Prostate gland (tissue), 2 donors: ENCODE measurements at places on chromosomes 3 and 15. TPM values are rescaled to one million over a fixed set of nuclear protein-coding genes. Genes with fewer than 3 reads are reported as not detected.
A peak's percentile ranks its signal among the peaks of the same experiment; 100 is the strongest.

DNA sequence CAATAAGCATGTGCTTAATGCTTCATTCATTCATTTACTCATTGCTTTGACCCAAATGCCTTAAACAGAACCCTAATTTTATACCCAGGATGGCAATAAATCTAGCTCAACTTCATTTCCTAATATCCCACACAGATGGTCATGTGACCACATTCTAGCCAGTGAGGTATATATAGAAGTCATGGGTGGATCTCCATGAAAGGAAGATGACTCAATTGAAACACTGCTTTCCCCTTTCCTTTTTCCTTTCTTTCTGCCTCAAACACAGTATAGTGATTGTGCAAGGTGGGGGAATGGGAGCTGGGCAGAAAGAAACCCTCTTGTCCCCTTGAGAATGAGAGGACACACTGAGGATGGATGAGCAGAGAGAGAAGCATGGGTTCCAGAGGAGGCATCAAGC, 183.5 kb upstream of the PRICKLE2 start:
- no peaks in the 10 kb centered on the region for H3K27me3 ChIP-seq
- no peaks in the 10 kb centered on the region for H3K4me1 ChIP-seq
- no peak overlapping the region for H3K4me3 ChIP-seq
- no peak for DNase-seq
- H3K36me3 ChIP-seq, result no peaks in the 10 kb centered on the region
- no peak overlapping the region for H3K27ac ChIP-seq

DNA sequence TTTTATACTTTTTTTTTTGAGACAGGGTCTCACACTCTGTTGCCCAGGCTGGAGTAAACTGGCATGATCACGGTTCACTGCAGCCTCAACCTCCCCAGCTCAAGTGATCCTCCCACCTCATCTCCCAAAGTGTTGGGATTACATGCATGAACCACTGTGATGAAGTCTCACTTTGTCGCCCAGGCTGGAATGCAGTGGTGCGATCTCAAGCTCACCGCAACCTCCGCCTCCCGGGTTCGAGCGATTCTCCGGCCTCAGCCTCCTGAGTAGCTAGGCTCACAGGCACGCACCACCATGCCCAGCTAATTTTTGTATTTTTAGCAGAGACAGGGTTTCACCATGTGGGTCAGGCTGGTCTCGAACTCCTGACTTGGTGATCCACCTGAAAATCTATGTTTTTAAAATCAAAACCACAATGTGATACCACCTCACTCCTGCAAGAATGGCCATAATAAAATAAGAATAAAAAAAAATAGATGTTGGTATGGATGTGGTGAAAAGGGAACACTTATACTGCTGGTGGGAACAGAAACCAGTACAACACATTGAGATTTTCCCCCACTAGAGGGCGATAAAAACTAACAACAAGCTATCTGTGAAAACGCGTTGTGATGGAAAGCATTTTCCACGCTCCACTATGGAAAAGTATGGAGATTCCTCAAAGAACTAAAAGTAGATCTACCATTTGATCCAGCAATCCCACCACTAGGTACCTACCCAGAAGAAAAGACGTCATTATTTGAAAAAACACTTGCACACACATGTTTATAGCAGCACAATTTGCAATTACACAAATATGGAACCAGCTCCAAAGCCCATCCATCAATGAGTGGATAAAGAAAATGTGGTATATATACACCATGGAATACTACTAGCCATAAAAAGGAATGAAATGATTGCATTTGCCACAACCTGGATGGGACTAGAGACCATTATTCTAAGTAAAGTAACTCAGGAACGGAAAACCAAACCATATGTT, 26.8 kb upstream of the OCA2 start:
- H3K4me1 ChIP-seq, result no peaks in the 10 kb centered on the region
- no peak overlapping the region for H3K27ac ChIP-seq
- no peaks in the 10 kb centered on the region for H3K36me3 ChIP-seq
- H3K27me3 ChIP-seq, result no peaks in the 10 kb centered on the region

DNA sequence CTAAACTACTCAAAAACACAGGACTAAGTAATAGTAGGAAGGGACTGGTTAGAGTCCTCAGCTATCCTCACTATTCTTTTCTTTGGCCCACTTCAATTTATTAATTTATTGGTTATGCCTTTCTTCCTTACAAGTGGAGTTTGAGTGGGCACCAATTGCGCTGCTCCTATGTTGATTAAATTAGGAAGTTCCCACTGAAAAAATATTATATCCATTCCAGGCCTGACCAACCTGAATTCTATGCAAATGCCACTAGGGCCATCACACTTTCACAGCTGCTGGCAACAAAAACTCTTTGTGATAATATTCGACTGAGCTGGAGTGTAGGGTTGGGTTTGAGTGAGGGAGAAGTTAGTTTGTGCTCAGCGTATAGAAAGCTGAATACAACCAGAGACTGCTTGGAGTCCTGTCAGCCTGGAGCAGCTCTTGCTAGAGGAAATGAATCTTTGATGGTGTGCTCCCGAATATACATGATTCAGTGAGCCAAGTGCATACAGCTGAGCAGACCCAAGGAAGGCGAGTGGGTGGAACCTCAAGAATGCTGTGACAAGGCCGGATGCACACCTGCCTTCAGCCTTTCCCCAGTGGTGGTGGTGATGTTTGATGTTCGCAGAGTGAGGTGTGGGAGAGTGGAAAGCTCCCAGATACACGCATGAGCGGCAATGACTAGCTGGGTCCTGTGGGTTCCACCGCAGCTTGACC, 1.5 kb downstream of the ARHGEF3 start:
- DNase-seq, result no peak
- H3K27me3 ChIP-seq, result no peaks in the 10 kb centered on the region
- peaks cover 3% of the 10 kb centered on the region for H3K4me1 ChIP-seq
- H3K27ac ChIP-seq, result no peak overlapping the region
- peak overlapping the region; percentile 69 for H3K4me3 ChIP-seq

DNA sequence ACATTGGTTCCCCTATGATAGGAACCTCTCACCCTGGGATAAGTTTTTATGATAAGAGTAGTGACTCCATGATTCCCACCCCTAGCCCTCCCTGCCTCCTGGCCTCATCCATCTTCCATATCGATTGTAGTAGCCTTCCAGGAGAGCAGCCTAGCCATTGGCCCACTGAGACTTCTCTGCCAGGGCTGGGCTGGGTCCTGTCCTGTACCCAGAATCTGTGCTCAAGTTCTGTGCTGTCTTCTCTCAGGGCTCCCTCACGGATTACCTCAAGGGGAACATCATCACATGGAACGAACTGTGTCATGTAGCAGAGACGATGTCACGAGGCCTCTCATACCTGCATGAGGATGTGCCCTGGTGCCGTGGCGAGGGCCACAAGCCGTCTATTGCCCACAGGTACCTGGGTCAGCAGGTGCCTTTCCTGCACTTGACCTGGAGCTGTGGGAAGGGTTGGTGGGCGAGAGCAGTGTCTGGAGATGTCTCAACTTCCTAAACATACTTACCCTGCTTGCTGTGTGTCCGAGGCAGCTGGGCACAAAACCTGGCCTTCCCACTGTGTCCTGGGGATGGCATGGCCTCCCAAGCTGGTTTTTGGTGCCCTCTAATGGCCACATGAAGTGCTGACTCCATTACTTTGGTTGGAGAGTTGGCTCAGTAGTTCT, 16.6 kb upstream of the EXOG start:
- H3K36me3 ChIP-seq, result no peaks in the 10 kb centered on the region
- no peak overlapping the region for H3K4me3 ChIP-seq
- no peaks in the 10 kb centered on the region for H3K27me3 ChIP-seq
- H3K27ac ChIP-seq, result no peak overlapping the region
- H3K4me1 ChIP-seq, result no peaks in the 10 kb centered on the region
- peak; percentile 65 for DNase-seq

GRCh38 chr3:114365909-114366308, 72.1 kb downstream of the TIGIT start:
- no peaks in the 10 kb centered on the region for H3K27me3 ChIP-seq
- H3K4me1 ChIP-seq, result no peaks in the 10 kb centered on the region
- DNase-seq, result no peak
- H3K36me3 ChIP-seq, result no peaks in the 10 kb centered on the region

DNA sequence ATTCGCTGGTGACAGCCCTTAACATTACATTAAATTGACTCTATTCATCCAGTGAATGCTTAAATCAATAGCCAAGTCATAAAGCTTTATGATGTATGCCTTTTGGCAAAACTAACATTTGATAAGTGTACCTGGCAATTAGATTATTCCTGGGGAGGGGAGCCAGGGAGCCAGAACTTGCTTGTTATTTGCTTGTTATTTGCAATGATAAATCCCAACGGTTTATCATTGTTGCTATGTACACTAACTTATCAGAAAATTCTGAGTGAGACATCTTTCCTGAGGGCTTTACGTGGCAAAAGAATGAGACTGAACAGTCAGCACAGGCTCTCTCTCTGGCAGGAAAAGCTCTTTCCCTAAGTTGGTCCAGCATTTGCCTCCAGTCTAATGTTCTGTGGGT, 35.8 kb upstream of the FBN1 start:
- H3K4me3 ChIP-seq, result no peak overlapping the region
- H3K27me3 ChIP-seq, result no peaks in the 10 kb centered on the region
- H3K4me1 ChIP-seq, result no peaks in the 10 kb centered on the region
- no peaks in the 10 kb centered on the region for H3K36me3 ChIP-seq

DNA sequence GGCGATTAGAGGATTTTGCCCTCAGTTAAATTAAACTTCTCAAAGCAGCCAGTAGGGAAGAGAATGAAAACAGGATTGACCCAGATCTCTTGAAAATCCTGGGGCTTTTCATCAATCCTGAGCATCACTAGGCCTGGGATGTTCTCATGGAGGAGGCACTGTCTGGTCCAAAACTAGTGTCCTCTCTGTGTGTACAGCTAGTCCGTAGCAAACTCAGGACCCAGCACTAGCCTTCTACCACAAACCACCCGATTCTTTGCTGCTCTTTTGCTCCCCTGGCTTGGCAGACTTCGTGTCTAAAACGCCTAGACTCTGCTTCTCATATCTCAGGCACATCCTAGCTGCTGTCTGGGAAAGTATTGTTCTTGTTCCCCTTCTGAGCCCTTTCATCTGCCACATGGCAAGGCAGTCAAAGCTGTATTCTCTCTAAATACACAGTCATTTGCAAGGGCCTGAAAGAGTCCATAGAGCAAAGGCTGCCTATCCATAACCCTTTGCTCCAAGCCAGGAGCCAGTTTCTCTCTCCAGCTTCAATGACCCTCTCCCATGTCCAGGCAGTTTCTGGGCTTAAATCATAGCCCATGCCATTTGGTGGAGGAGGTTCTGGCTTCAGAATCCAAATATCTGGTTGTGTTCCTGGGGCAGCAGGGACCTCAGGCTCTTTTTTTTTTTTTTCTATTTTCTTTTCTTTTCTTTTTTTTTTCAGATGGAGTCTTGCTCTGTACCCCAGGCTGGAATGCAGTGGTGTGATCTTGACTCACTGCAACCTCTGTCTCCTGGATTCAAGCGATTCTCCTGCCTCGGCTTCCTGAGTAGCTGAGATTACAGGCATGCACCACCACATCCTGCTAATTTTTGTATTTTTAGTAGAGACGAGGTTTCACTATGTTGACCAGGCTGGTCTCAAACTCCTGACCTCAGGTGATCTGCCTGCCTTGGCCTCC, 52.4 kb downstream of the CDC25A start:
- H3K27ac ChIP-seq, result no peak overlapping the region
- no peak overlapping the region for H3K4me3 ChIP-seq
- no peaks in the 10 kb centered on the region for H3K4me1 ChIP-seq
- H3K27me3 ChIP-seq, result no peaks in the 10 kb centered on the region
- DNase-seq, result no peak
- H3K36me3 ChIP-seq, result no peaks in the 10 kb centered on the region

- no peaks in the 10 kb centered on the region for H3K36me3 ChIP-seq
- no peaks in the 10 kb centered on the region for H3K4me1 ChIP-seq
- no peak overlapping the region for H3K27ac ChIP-seq
- H3K4me3 ChIP-seq, result no peak overlapping the region
- no peak for DNase-seq
- no peaks in the 10 kb centered on the region for H3K27me3 ChIP-seq
These were observed 209.5 kb upstream of the ALCAM start for GRCh38 chr3:105157067-105157765.

DNA sequence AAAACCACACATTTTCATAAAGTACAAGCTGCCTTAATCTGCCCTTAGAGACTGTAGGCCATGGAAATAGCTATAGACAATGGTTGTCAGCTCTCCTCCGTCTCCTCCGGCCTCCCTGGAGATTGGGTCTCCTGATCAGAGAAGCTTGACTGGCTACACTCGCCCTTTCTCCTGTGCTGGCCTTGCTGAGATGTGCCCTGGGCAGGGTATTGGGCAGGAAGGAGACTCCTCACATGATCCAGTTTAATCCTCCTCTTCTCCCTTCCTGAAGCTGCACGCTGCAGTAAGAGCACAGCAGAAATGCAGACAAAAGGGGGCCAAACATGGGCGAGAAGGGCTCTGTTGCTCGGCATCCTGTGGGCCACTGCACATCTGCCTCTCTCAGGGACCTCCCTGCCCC, at the start of gene SLC24A5:
SLC24A5 (plus strand) TSS at position 246 of the 400 bp plus-strand sequence; CDS start at position 301, 55 bp downstream.
- H3K27ac ChIP-seq, result no peak within 1 kb of the TSS
- H3K27me3 ChIP-seq, result no peaks in the 10 kb centered on the region
- H3K4me1 ChIP-seq, result no peaks in the 10 kb centered on the region

- no peak overlapping the region for H3K27ac ChIP-seq
- H3K4me1 ChIP-seq, result no peaks in the 10 kb centered on the region
- no peak for DNase-seq
- H3K36me3 ChIP-seq, result no peaks in the 10 kb centered on the region
These were observed 32.5 kb upstream of the TBL1XR1 start for GRCh38 chr3:177229791-177230190.

DNA sequence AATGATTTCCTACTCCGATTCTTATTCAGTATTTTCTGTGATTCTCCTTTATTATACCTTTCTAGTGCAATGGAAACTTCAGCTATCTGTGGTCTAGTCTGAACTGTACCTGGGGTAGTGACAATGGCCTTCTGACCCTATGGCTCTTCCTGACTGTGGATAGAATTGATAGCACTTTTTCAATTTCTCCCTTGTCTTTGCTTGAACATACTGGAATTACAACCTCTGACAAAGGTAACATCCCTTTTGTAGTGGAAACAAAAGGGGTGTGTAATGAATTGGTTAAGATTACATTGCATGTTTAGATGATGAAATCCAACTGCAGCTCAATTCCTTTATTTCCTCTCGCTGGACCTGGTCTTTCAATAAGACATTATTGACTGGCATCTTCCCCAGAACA, 21.0 kb upstream of the SOX2 start:
- no peak overlapping the region for H3K4me3 ChIP-seq
- DNase-seq, result no peak
- H3K36me3 ChIP-seq, result no peaks in the 10 kb centered on the region
- H3K27ac ChIP-seq, result no peak overlapping the region

GRCh38 chr15:26667222-26667988, 105.5 kb downstream of the GABRB3 start:
- no peak overlapping the region for H3K4me3 ChIP-seq
- no peaks in the 10 kb centered on the region for H3K36me3 ChIP-seq
- H3K27ac ChIP-seq, result no peak overlapping the region
- H3K4me1 ChIP-seq, result no peaks in the 10 kb centered on the region

Gene GNAI2
- total RNA-seq, result 118 TPM
